ENCODE measurements at places on chromosomes 7 and 10. TPM values are rescaled to one million over a fixed set of nuclear protein-coding genes. Genes with fewer than 3 reads are reported as not detected.

The MICALL2 gene
- total RNA-seq = 15.4 TPM

The INSYN2A gene
- not detected for total RNA-seq

The ANKRD2 gene
- total RNA-seq = not detected

DNA sequence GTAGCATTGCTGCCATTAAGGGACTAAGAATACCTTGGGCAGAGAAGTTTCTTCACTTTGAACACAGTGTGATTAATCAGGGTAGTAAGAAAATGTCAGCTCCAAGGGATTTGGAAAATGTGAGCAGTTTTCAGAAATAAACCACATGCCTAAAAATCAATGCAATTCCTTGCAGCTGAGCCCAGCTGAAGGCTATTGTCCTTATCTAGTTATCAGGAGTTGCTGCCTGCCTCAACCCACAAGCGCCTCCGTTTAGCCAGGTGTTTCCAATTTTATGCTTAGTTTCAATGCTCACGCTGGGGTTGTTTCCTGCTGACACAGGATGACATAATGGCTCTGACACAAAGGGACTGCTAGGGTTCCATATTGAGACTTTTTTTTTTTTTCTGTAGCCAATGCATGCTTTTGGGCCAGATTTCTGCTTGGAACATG is 132.3 kb upstream of the ANK3 start:
- DNase-seq = no peak
- H3K4me3 ChIP-seq = no peak overlapping the region

DNA sequence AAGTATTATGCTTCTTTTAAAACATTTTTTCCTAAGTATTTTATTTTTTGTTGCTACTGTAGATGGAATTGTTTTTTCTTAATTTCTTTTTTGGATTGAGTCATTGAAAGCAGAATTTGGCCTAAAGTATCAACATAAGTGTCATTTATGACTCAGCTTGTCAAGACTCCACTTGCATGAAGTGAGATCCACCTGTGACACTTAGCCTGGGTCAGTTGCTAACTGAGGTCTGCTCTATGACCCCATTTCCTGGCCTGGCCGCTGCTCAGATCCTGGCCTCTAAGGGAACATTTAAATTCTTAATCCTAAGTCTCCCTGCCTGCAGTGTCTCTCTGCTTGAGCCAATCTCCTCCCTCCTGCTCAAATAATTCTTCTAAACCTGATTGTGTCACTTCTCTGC is 35.5 kb downstream of the TMEM270 start:
- DNase-seq = no peak
- no peaks in the 10 kb centered on the region for H3K27me3 ChIP-seq
- H3K27ac ChIP-seq = no peak overlapping the region
- H3K4me1 ChIP-seq = no peaks in the 10 kb centered on the region
- H3K36me3 ChIP-seq = no peaks in the 10 kb centered on the region

GRCh38 chr10:113572520-113573290 is 19.9 kb downstream of the HABP2 start:
- H3K4me1 ChIP-seq = no peaks in the 10 kb centered on the region
- no peaks in the 10 kb centered on the region for H3K27me3 ChIP-seq
- H3K36me3 ChIP-seq = no peaks in the 10 kb centered on the region
- no peak for DNase-seq

- no peak overlapping the region for H3K4me3 ChIP-seq
- no peak for DNase-seq
- H3K27me3 ChIP-seq = no peaks in the 10 kb centered on the region
- no peak overlapping the region for H3K27ac ChIP-seq
Observed at GRCh38 chr7:70006261-70006920, 408.1 kb downstream of the AUTS2 start.

DNA sequence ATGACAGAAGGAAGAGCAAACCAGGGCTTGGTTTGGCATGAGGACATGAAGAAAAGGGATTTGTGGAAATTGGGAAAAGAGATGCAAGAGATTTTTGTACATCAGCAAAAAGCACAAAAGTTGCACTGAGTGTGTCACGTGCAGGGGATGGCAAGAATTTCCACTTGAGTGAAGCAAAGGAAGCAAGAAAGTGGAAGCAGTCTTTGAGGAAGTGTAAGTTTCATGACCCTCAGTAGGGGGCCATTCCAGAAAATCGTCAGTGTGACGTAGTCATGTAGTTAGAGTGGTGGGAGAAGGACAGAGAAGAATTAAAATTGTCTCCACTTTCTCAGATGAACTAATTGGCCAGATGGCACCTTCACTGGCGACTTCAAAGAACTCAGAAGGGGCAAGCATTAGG is 123.3 kb upstream of the FZD1 start:
- no peak overlapping the region for H3K4me3 ChIP-seq
- no peak for DNase-seq
- H3K36me3 ChIP-seq = no peaks in the 10 kb centered on the region
- no peak overlapping the region for H3K27ac ChIP-seq
- H3K4me1 ChIP-seq = no peaks in the 10 kb centered on the region
- no peaks in the 10 kb centered on the region for H3K27me3 ChIP-seq

DNA sequence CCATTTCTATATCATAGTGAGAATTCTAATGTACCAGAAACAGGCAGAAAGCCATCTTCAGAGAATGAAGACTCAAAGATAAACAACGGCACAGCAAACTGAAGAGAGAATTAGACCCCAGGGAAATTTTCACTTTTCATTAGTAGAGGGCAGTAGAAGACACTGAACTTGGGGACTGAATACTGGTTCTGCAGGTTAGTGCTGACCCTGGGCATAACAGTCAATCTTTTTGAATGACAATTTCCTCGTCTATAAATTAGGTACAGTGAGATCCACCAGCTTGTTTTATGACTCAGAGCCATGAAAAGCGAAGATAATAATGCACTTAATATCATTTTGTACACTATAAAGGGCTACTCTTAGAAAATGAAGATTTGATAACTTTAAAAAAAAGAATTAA is 13.7 kb downstream of the FKBP14 start:
- H3K4me1 ChIP-seq = no peaks in the 10 kb centered on the region
- H3K4me3 ChIP-seq = no peak overlapping the region
- H3K36me3 ChIP-seq = no peaks in the 10 kb centered on the region
- no peak overlapping the region for H3K27ac ChIP-seq
- no peak for DNase-seq

GRCh38 chr10:3995302-3996210 is 210.5 kb upstream of the KLF6 start:
- no peaks in the 10 kb centered on the region for H3K36me3 ChIP-seq
- H3K4me1 ChIP-seq = no peaks in the 10 kb centered on the region
- H3K27me3 ChIP-seq = no peaks in the 10 kb centered on the region
- H3K27ac ChIP-seq = no peak overlapping the region
- no peak for DNase-seq
